ENCODE measurements at places on chromosomes 11 and 22.

DNA sequence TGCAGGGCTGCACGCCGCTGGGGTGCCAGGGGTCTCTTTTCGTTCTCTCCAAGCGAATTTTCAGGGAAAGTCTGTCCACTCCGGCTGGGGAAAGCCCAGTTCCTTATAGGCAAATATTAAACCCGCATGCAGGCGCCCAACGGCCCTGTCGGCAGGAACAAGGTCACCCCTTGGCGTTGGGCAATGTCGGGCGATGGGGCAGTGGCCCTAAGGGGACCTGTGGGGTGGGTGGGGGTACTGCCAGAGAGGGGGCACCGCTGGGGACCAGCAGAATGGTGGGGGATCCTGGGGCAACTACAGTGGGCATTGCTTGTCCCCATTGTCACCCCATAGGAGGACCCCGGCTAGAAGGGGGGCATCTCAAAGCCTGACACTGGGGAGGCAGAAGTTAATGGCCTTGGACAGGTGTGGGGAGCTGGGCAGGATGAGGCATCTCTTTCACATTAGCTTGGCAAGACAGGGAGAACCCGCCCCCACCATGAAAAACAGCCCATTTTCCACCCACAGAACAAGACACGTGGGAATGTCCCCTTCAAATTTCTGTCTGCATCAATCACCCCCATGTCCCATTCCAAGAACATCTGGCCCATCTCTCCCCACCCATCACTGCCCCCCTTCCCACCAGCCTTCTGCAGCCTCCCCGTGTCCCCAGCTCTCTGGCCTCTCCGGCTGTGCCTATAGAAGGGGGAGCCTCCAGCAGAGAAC lies 5.5 kb upstream of the IGF2 start:
- no peak for DNase-seq

DNA sequence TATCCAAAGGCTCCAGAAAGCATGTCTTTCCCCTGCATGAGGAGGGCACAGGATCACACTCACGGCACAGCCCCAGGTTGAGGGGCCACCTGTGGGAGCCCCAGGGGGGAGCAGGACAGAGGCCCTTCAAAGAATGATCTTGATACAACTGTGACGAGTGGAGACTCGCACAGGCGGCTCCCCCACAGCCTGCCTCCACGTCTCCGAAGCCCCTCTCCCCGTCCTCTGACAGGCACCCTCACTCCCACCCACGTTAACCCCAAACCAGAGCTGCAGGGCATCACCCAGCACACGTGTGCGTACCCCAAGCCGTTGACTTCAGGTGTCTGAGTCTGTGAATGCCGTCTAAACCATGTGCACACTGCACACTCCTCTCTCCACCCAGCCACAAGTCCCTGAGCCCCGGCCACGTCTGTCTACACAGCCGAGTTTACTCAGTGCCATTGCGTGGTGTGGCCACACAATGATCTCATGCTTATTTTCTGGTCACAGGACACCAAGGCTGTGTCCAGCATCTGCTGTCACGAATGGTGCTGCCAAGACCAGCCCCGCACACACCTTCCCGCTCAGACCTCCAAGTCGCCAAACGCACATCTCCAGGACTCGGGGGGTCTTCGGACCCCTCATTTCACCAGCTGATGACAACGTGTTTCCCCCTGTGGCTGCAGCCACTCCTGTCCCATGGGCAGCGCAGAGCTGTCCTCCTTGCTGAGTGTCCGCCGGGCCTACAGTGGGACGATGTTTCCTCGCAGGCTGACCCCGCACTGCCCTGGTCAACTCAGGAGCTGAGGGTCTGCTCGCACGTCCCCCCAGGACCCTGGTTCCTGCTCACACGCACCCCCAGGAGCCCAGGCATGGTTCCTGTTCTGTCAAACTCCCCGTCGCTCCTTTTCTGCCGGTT lies 251.2 kb downstream of the BRD1 start:
- DNase-seq: no peak

- DNase-seq: no peak
These were observed 113.5 kb upstream of the RCN1 start for GRCh38 chr11:31977343-31977742.

DNA sequence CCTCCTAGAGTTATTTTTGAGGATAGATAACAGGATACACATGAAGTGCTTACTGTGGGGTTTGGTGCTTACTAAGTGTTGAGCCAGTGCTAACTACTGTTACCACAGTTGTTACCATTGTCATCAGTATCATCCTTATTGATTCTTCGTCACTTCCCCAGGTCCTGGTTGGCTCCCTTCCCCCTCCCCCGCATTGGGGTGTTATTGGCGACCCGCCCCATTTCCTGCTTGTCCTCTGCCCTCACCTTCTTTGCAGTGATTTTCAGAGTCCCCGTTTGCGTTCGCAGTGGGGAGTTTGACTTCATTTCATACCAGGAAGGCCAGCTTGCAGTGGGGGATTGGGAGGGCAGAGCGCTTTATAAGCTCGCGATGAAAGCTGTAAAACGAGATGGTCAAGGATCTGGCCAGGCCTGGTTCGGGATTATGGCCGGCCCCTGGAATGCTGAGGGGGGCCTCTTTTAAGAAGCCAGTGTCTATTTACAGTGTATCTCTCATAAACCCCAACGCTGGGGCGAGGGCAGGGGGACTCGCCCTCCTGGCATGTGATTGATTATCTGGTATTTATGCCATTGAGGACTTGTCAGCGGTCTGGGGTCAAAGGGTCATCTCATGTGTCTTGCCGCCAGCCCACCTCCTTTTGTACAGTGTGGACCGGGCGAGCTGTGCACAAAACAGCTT lies 84.6 kb upstream of the NNMT start:
- DNase-seq: no peak

Data from NCI-H2029 treated with DMSO at 0.1 percent for 48 hours (cell line).